ENCODE measurements at places on chromosomes 1 and 21. TPM values are rescaled to one million over a fixed set of nuclear protein-coding genes. Genes with fewer than 3 reads are reported as not detected.

DNA sequence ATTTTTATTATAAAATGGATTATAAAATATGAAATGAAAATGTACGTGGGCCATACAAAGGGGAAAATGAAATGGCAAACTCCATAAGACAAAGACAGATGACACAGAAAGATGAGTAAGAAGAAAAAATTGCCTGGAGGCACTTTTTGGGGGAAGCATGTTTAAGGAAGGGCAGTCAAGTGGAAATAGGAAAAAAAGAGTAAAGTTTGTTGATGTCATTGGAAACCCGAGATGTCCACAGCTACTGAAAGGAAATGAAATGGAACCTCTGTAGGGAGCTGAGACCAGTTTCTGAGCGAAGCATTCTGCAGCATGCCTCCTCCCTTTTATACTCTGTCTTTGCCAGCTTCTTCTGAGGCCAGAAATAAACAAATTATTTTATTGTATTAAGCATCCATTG lies 203.4 kb upstream of the UBE2U start:
- peak; percentile 79 for DNase-seq

GRCh38 chr1:23417570-23417969 lies 7.0 kb downstream of the TCEA3 start:
- DNase-seq: no peak

- peak; percentile 67 for DNase-seq
Observed at GRCh38 chr1:18151436-18152122, 44.0 kb downstream of the IGSF21 start.

DNA sequence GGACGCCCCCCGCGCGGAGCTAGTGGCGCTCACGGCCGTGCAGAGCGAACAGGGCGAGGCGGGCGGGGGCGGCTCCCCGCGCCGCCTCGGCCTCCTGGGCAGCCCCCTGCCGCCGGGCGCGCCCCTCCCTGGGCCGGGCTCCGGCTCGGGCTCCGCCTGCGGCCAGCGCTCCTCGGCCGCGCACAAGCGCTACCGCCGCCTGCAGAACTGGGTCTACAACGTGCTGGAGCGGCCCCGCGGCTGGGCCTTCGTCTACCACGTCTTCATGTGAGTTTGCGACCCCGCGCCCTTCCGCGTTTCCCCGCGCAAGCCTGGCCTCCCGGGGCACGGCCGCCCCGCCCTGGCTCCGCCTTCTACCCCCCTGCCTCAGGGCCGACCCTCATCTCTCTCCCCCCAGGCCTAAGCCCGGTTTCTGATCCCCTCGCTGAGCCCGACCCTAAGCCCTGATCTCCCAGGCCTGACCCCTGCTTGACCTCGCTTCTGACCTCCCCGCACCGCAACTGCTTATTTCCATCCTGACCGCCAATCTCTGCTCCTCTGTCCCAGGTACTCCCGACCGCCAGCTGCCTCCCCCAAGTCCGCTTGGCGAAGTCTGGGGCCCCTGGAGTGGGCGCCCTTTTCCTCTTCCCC lies 669 bp downstream of the KCNQ4 start:
- no peak for DNase-seq

The CNKSR1 gene
- 0.26 TPM for total RNA-seq

DNA sequence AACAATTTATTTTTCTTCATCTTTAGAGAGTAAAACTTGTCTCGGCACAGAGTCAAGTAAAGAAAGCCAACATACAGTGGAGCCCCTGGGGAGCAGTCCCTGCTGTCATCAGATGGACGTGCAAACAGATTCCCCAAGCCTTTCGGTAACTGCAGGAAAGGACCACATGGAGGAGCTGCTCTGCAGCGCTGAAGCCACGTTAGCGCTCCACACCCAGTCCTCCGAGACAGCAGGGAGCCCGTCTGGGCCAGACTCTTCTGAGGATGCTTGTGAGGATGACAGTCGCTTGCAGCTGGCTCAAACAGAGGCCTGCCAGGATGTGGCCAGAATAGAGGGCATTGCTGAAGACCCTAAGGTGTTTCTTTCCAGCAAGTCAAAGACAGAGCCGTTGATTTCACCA lies 77.1 kb upstream of the SCCPDH start:
- DNase-seq: peak; percentile 6

The TFF1 gene
- total RNA-seq: not detected

The OR2AK2 gene
- not detected for total RNA-seq

DNA sequence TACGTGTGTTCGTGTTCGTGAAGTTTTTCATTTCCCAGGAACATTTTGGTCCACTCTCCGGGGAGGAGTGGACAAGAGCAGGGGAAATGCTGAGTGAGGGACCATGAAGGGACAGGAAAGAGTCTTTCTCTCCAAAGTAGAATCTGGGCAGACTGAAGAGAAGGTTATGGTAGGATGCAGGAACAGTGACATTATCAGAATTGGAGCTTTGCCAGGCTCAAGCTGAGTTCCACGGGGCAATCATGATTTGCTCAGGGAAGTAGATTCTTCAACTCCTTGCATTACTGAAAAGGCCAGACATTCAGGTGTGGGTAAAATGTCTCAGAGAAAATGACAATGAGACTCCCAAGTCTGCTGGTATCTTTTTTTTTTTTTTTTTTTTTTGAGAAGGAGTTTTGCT lies 16.6 kb downstream of the ATP1A4 start:
- no peak for DNase-seq

The SPRR5 gene
- not detected for total RNA-seq

The PROK1 gene
- not detected for total RNA-seq

- DNase-seq: no peak
Observed at GRCh38 chr1:113170519-113170918, 97.5 kb downstream of the LRIG2 start.

GRCh38 chr1:187264995-187265602 lies 436.4 kb downstream of the PLA2G4A start:
- DNase-seq: peak; percentile 73

GRCh38 chr1:34460193-34460592 lies 283.5 kb downstream of the C1orf94 start:
- DNase-seq: peak; percentile 36

The PAX7 gene
- not detected for total RNA-seq

- DNase-seq: no peak
Observed at GRCh38 chr1:68029444-68029843, 21.0 kb downstream of the DIRAS3 start.

GRCh38 chr1:44345187-44345775 lies 9.8 kb downstream of the ERI3 start:
- no peak for DNase-seq

The BRDT gene
- not detected for total RNA-seq

DNA sequence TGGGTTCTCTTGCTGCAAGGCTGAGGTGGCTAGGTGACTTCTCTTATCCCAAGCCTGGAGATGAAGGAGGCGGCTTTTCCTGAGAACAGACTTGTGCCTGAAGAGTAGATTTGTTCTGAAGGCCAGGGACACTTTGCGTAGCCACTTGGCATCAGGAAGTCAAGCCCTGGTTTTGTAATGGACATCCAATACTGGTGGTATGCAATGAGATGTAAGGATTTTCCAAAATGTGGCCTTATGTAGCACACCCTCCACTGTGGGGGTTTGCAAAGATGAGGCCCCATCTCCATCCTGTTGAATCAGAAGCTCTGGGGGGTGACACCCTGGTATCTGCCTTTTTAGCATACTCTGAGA lies 124.5 kb upstream of the IPO9 start:
- no peak for DNase-seq

The HSD3B2 gene
- not detected for total RNA-seq

The PCSK9 gene
- total RNA-seq: 0.03 TPM

The FAM78B gene
- 3.8 TPM for total RNA-seq

GRCh38 chr1:205061665-205062069 lies 18.7 kb downstream of the CNTN2 start:
- DNase-seq: peak; percentile 65

The CNR2 gene
- not detected for total RNA-seq

GRCh38 chr1:22290611-22291010 lies 147.7 kb upstream of the WNT4 start:
- no peak for DNase-seq

The TRABD2B gene
- total RNA-seq: not detected

DNA sequence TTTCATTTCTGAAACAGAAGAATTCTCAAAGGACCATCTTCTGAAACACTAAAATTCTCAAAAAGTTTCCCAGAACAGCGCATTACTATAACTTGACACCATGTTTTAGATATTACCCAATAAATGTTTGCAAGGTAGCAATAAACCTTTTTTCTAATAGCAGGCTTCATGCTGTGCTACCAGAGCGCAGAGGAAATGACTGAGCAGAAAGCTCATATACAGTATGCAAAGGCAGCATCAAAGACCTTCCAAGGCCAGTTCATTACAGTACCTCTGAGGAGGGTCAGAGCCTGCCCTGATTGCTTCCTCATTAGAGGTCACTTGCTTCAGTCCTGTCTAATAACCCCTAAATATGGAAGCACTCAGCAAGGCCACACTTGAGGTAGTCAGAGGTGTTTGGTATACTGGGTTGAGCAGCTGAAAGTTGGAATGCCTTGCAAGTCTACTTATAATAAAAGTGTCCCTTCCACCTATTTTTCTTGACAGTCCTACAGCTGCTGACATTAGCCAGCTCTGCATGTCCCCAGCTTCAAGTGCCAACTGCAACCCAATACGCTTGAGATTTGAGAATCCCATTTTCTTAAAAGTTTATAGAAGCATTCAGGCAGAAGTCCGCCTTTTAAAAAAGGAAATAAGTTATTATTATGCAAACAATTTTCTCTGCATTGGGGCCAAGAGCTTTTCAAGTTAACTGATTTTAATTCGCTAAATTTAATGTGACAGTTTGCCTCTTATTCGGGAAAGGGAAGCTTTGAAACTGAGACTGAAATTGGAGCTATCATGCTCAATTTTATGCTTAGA lies 207.2 kb downstream of the ZC3H11B start:
- no peak for DNase-seq

- peak; percentile 87 for DNase-seq
Observed at GRCh38 chr1:227370533-227371254, 52.4 kb upstream of the CDC42BPA start.

DNA sequence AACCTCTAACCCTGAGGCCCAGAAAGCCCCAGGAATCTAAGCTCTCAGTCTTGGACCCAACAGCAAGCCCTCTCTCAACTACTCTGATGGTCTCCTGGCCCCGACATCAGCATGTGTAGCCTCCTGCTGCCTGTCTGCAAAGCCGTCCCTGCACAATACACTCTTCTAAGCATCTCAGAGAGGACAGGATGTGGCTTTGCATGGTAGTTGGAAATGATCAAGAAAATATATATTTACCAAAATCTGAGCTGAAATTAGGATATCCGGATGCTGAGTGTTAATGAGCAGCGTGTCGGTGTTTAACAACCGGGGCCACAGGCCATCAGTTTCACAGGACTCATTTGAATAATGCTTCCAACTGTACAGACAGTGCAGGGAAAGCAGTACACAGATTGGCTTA lies 59.1 kb upstream of the SIM2 start:
- no peak for DNase-seq

- no peak for DNase-seq
Observed at GRCh38 chr1:203597331-203598090, 29.1 kb upstream of the ATP2B4 start.

- DNase-seq: no peak
Observed at GRCh38 chr1:190303501-190303900, 174.2 kb downstream of the BRINP3 start.

The LCE1A gene
- total RNA-seq: not detected

The APOBEC4 gene
- not detected for total RNA-seq

The FCGR3A gene
- total RNA-seq: not detected

GRCh38 chr1:13507075-13507474 lies 6.7 kb downstream of the LRRC38 start:
- DNase-seq: no peak

The SLC16A4 gene
- 0.60 TPM for total RNA-seq

The SPRR2B gene
- not detected for total RNA-seq

DNA sequence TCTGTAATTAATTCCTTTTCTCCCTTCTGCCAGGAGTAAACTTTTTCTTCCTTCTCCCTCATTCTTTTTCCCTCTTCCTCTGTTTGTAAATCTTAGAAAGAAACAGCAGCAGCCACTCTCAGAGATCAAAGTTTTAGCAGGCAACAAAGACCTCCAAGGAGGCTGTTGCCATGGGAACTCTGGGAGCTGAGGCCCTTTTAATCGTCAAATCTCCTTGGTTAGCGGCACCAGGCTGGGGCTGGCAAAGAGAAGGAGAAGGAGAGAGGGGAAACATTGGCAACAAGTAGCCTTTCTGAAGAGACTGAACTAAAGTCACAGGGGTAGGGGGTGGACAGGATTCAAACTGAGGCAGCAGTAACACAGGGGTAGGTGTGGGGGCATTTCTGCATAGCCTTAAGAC lies 25.2 kb downstream of the ILDR2 start:
- DNase-seq: no peak

DNA sequence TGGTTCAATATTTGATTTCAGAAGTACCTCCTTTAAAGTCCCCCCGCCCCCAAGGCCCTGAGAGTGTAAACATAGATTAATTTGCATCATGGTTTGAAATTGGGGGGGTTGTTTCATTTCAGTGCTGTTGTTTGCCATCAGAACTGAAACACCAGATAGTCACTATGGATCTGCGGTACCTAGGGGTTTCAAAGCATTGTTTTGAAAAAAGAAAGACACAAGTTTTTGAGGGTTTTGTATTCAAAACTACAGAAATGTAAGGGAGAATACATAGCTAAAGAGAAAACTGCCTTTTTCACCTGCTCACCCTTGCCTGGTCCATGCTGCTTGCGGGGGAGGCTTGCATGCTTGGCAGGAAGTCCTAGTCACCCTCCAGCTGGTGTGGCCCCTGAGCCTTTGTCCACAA lies 59.3 kb downstream of the ACP6 start:
- DNase-seq: no peak

Data from HT1080 (cell line).